ENCODE measurements at places on chromosomes 3 and 15.

DNA sequence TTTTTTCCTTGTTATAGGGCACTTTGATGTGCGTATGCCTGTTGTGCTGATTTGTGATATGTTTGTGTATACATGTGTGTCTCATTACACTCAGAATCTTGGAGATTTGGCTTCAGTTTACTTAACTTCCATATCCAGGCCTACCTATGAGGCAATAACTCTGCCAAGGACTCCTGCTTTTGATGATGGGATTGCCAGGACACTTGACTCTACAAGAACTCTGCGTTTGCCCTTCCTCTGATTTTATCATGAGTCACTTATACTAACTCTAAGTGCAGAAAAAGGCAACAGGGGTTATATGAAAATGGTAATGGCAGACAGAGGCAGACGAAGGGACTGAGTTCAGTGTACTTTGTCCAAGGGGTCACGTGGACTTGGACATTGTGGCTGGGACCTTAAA, 33.6 kb downstream of the MCTP2 start:
- DNase-seq = no peak

GRCh38 chr3:67291287-67292252, 293.5 kb downstream of the KBTBD8 start:
- no peak for DNase-seq

DNA sequence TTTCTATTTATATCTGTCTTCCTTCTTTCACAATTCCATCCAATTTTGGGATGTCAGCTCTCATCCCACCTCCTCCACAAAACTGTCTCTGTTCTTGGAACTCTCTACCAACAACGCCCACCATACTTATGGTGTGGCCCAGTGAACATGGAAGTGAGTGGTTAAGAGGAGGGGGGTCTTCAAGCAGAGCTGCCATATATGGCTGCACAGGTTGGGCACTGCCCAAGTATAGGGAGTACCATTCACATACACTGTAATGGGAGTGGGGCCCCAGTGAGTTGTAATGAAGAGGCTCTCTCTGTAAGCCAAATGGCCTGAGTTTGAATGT, 7.9 kb upstream of the CAMK1 start:
- DNase-seq = no peak

- DNase-seq = no peak
Observed at GRCh38 chr15:88066636-88067330, 189.8 kb downstream of the NTRK3 start.
